ENCODE measurements at places on chromosomes 6 and 20.

DNA sequence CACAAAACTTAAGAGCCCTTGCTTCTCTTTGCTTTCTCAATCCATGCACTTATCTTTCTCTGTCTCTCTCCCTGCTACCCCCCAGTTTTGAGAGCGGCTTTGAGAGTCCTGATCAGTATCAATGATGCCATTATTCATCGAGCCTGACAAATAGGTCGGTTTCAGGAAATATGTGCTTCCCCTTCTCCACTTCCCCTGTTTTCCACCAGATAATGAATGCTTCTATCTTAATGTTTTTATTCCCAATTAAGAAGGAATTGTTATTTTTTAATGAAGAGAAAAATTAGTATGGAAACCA, 117.7 kb downstream of the KIF13A start:
- no peak for DNase-seq

DNA sequence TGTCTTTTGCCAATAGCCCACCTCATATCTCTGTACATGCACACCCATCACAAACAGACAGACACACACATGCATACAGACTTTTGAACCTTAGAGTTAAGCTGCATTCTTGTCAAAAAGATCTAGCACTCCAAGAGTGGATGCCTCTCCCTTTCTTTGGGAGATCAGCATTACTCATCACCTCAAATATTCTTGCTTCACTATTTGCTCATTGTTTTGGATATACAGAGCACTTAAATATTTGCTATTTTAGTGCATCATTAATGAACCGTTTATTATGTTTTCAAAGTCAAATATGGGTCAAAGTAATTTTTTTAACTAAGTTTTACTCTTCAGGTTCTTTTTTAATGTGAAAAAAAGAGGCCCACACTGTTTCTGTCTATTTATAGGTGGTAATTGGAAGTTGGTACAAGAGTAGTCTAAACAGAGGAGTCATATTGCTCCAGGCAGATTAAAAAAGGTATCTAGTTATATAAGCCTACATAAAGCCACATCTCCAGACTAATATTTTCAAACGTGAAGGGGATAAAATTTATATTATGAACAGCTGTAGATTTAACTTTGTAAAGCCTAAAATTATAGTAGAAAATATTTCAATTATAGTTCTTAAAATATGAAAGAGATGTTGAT, 102.6 kb downstream of the FLRT3 start:
- no peak for DNase-seq

DNA sequence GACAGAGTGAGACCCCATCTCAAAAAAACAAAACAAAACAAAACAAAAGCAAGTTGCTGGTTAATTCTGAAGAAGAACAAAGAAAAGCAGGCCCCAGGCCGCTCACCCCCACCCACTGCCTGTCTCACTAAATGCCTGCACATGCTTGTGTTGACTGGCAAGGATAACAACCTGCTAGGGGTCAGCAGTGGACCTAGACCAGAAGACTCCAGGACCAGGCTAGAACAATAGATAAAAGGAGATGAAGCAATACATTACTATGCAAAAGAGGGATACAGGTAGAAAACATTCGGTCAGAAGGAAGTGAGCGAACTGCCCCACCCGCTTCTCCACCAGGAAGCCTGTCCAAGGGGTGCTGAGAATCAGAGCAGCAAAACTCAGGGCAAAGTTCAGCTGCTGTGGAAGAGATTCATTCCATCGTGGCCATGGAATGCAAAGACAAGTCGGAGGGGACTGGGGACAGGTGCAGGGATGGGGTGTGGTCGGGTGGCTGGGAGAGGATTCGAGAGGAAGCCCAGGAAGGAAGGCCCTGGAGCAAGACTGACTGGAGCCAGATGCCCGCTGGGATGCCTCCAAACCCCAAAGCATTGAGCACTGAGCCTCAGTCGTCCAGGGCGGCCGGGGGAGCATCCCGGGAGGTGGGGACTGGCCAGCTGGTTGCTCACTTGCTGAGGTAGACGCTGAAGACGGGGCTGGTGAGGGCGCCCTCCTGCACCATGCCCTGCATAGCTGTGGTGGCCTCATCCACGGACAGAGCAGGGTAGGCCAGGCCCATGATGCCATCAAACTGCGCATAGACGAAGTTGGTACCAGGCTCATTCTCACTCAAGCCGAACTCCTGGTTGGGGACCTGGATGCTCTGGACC, 5.3 kb downstream of the PGC start:
- DNase-seq = no peak

GRCh38 chr6:38503032-38503773, 136.5 kb downstream of the BTBD9 start:
- DNase-seq = peak; percentile 15
